ENCODE measurements at places on chromosomes 7 and 10.

- DNase-seq, result no peak
Observed at GRCh38 chr10:84563355-84563754, 235.0 kb downstream of the CCSER2 start.

GRCh38 chr7:103698064-103698463 is 252.1 kb upstream of the SLC26A5 start:
- DNase-seq, result no peak

DNA sequence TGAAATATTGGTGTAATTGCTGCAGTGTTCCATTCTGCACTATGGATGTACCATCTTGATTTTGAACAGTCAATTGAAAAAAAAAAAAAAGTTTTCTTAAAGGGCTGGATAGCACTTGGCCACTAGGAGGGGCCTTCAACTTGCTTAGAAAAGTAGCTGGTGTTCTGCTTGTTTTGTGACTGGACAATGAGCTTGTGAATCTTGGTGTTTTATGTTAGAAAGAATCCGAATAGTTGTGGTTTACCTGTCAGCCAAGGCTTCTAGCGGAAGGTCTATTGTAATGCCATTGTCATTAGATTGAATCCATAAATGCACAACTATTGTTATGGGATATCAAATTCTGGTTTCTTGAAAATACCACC is 77.1 kb downstream of the BMPER start:
- no peak for DNase-seq

GRCh38 chr7:118040562-118040961 is 143.4 kb upstream of the LSM8 start:
- DNase-seq, result no peak

GRCh38 chr7:43729924-43730248 is 563 bp upstream of the COA1 start:
- no peak for DNase-seq

- no peak for DNase-seq
Observed at GRCh38 chr7:95906851-95907250, 134.5 kb downstream of the DYNC1I1 start.

GRCh38 chr7:137731436-137731835 is 115.3 kb downstream of the DGKI start:
- DNase-seq, result no peak

- no peak for DNase-seq
Observed at GRCh38 chr10:18793951-18794350, 134.7 kb downstream of the ARL5B start.

GRCh38 chr10:10677479-10677878 is 340.2 kb upstream of the CELF2 start:
- DNase-seq, result no peak

GRCh38 chr10:132142396-132143161 is 44.2 kb upstream of the DPYSL4 start:
- DNase-seq, result peak; percentile 83

- no peak for DNase-seq
Observed at GRCh38 chr10:110395350-110396283, 90.9 kb upstream of the SMNDC1 start.

DNA sequence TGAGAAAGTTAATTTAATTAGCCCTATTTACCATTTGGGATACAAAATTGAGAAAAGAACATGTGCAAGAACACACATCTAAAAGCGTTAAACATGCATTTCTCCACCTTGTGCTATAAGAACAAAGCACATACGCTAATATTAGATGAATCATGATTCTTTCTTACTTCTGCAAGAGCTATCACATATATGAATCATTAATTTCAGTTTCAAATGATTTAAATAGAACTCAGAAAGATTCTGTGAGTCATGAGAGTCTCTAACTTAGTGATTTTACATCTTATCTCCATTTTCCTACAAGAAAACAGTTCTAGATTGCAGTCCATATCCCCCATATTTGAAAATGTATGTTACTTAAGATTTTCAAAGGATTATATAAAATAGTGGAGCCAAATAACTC is 173.9 kb downstream of the RNLS start:
- DNase-seq, result no peak

DNA sequence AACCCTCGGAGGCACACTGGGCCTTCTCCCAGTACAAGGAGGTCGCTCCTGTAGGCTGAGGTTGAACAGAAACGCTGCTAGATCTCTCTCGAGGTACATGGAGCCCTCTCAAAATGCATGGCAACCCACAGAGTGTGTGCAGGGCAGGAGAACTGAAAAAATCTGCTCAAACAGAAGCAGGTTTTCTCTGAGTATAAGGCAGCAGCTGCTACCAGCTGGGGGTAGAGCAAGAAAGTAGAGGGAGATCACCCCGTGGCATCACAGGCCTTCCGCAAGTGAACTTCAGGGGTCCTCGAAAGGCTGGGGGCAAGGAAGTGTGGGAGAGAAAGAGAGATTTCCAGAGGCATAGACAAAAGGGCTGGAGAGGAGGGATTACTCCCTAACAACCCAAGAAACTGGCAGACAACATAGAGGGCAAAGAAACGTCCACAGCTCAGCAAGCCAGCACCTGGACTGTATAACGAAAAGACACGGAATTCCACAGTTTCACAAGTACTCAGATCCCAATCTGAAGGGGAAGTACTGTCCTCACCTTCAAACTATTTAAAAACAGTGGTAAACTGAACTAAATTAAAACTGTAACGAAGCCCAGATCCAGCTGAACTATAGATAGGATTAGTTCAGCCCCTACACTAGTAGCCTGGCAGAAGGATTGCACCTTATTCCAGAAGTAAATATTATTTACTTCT is 299.2 kb downstream of the IPMK start:
- DNase-seq, result no peak

DNA sequence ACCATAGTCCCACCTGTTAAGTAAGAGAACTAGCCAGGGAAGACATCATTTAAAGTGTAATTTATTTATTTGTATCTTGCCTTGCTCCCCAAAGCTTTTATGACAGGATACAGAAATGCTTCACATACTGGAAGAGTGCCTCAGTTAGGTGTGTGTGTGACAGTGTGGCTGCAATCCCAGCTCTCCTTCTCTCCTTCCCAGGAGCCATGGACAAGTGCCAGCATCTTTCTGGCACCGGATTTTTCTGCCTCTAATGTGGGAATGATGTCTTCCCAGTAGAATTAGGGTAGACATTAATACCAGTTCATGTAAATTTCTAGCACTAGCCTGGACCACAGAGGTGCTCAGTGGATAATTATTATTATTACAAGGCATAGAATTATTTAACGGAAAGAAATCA is 30.3 kb upstream of the ATXN7L1 start:
- no peak for DNase-seq

DNA sequence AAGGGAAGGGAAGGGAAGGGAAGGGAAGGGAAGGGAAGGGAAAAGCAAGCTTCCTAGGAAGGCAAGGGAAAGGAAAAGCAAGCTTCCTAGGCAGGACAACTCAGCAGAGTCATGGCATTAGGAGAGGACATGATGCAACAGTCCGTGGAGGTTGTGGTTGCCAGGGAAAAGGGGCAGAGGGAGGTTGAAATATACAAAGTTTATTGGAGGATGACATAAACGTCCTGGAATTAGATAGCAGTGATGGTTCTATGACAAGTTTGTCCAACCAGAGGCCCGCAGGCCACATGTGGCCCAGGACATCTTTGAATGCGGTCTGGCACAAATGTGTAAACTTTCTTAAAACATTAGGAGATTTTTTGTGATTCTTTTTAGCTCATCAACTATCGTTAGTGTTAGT is 59.8 kb upstream of the OPN4 start:
- no peak for DNase-seq

- DNase-seq, result no peak
Observed at GRCh38 chr7:87155788-87156187, 3.5 kb downstream of the DMTF1 start.

GRCh38 chr10:132499367-132499685 is 38.3 kb upstream of the INPP5A start:
- DNase-seq, result peak; percentile 66

GRCh38 chr10:84825330-84825729 is 496.9 kb downstream of the CCSER2 start:
- no peak for DNase-seq

- no peak for DNase-seq
Observed at GRCh38 chr10:11110539-11110938, 92.9 kb downstream of the CELF2 start.

GRCh38 chr7:116572036-116572435 is 47.2 kb downstream of the CAV1 start:
- no peak for DNase-seq

- peak; percentile 77 for DNase-seq
Observed at GRCh38 chr10:79027147-79028055, 41.4 kb upstream of the ZMIZ1 start.

GRCh38 chr10:33492701-33493345 is 158.4 kb upstream of the NRP1 start:
- DNase-seq, result no peak

GRCh38 chr10:119655566-119656001 is 4.4 kb downstream of the BAG3 start:
- DNase-seq, result no peak

GRCh38 chr7:155305231-155305904 is 7.7 kb downstream of the INSIG1 start:
- DNase-seq, result no peak

DNA sequence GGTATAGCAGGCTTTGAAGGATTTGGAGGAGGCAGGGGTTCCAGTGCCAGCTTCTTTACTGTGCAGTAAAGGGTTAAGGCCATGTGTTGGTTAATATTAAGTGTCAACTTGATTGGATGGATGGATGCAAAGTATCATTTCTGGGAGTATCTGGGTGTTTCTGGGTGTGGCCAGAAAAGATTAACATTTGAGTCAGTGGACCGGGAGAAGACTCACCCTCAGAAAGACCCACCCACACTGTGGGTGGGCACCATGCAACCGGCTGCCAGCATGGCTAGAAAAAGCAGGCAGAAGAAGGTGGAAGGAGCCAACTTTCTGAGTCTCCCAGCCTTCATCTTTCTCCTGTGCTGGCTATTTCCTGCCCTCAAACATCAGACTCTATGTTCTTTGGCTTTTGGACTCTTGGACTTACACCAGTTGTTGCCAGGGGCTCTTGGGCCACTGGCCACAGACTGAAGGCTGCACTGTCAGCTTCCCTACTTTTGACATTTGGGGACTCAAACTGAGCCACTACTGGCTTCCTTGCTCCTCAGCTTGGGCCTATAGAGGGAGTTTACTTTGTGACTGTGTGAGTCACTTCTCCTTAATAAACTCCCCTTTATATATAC is 6.8 kb upstream of the TRUB1 start:
- DNase-seq, result no peak

DNA sequence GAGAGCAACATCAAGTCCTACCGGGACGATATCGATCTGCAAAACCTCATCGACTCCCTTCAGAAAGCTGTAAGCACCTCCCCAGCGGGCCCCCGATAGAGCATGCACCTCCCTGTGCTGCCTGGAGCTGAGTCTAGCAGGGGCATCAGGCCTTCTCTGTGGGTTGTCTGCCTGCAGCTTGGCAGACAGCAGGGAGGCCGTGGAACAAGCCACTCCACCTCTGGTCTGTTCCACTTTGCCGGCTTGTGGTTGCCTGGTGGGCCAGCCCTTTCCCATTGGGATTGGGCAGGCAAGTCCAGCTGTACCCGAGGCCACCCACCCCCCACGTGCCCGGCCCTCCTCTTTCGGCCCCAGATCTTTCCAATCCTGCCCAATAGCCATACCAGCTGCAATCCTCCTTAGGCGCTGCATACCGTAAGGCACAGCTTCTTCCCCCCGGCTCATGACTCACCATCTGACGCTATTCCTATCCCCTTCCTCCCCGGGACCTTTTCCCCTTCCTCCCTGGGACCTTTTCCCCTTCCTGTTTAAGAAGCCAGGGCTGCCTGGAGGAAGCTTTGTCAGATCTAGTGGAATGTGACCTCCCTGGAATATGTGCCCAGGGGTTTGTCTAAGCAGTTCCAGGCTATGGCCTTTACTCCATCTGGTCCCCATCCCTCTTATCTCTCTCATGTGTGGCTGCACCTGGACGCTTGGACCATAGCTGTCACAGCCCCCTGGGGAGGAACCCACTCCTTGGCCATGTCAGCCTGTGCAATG is 28.1 kb upstream of the SH2D4B start:
- DNase-seq, result no peak

DNA sequence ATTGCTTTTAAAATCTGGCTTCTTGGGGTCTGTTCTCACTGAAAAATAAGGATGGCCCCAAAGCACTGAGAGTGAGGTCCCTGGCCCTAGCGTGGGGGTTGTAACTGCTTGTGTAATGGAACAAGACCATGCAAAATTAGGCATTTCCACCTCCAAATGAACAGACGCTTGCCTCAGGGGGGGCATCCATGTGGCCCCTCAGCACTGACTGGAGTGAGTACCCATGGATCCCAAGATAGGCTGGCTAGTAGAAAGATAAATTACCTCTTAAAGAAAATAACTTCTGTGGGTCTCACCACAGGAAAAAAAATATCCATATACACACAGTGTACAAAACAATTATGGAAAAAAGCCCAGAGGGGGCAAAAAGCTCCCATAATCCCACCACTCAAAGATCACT is 15.2 kb upstream of the CPA1 start:
- DNase-seq, result peak; percentile 14

- no peak for DNase-seq
Observed at GRCh38 chr10:1217661-1218060, 161.5 kb downstream of the WDR37 start.

- DNase-seq, result no peak
Observed at GRCh38 chr7:80453699-80454340, 58.0 kb downstream of the GNAT3 start.

- DNase-seq, result no peak
Observed at GRCh38 chr7:117719377-117719776, 153.9 kb downstream of the CTTNBP2 start.

- DNase-seq, result no peak
Observed at GRCh38 chr10:50373821-50374501, 122.6 kb upstream of the ASAH2 start.

- no peak for DNase-seq
Observed at GRCh38 chr10:6027929-6028328, 34.2 kb downstream of the IL2RA start.

GRCh38 chr7:96313940-96314339 is 8.0 kb downstream of the SLC25A13 start:
- no peak for DNase-seq

DNA sequence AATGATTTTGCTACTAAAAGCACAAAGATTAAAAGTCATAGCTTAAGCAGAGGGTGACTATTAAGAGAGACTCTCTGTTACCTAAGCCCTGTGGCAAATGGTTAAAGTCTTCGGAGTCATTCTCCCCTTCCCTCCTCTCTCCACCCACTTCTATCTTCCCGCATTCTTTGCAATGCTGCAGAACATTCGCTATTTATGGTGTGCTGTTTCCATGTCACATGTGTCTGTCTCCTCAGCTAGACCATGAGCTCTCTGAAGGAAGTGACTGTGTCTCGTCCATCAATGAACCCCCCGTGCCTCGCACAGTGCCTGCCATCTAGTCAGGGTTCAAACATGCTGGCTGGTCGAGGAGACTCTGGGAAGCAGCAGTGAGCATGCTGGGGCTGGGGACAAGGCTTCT is 272.4 kb downstream of the USP6NL start:
- no peak for DNase-seq
